Caki2 (cell line): ENCODE measurements at places on chromosomes 4 and X.
A peak's percentile ranks its signal among the peaks of the same experiment; 100 is the strongest.

- no peak for DNase-seq
Observed at GRCh38 chrX:31186693-31187338, 115.0 kb upstream of the FTHL17 start.

- no peak for DNase-seq
Observed at GRCh38 chrX:135384161-135384836, 37.4 kb upstream of the SMIM10L2A start.

GRCh38 chr4:152581536-152582160 is 45.8 kb upstream of the FBXW7 start:
- no peak for DNase-seq

DNA sequence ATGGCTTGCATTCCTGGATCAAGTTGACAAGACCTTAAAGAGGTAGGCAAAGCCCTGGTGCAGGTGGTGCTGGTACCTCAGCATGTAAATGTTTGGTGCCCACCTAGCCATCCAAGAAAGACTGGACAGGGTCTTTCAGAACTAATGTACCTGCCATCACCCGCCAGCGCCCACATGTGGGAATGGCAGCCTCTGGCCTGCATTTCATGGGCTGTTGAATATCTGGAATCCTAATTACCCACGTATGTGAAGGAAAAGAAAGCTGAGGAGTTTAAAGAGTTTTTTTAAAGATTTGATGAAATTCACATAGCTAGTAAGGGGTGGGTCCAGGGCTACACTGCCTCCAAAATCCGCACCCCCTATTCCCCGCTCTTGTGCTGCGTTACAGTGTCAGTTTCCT is 8.6 kb upstream of the CCDC149 start:
- DNase-seq: no peak

DNA sequence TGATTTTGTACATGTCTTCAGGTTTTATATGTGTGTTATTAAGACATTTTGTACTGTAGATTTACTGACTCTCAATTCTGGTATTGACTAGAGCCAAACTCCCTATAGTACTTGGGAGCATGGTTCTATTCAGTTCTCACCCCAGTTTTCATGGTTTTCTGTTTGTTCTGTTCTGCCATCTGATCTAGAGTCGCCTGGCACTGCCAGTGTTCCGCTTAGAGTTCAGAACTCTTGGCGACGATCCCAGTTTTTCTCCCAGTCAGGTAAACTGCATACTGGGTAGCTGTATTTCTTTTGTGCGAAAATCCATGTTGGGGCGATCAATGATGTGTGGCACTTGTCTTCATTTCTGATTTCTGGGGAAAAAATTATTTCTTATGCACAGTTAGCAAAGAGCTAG is 78.0 kb downstream of the PHOX2B start:
- DNase-seq: no peak

- no peak for DNase-seq
Observed at GRCh38 chr4:116953947-116954346, 131.4 kb downstream of the TRAM1L1 start.

- no peak for DNase-seq
Observed at GRCh38 chr4:184215709-184216328, 1.9 kb downstream of the ENPP6 start.

- DNase-seq: no peak
Observed at GRCh38 chr4:120855307-120856001, 67.1 kb downstream of the PRDM5 start.

DNA sequence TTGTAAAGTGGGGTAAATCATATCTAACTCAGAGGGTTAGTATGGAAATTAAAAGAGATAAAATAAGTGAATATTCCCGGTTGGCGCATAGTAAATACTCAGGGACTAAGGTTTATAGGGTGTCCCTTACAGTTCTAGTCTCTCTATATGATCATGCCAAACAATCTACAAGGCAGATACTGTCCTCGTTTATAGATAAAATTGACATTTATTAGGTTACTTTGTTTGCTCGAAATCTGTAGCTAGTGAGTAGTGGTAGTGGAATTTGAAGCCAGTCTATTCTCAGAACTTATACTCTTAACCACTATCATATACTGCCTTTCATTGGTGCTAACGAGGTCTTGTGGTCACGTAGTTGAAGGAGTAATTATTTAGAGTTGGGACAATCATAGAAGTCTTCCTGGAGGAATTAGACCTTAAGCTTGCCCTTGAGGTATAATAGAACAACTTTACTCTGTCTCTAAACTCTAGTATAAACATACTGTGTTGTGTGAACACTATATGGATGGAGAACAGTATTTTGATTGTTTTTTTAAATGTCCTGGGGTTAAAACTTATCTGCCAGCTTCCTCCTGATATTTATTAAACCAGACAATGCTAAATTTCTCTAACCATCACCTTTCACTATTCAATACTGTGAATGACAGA is 324.0 kb downstream of the STIM2 start:
- no peak for DNase-seq

DNA sequence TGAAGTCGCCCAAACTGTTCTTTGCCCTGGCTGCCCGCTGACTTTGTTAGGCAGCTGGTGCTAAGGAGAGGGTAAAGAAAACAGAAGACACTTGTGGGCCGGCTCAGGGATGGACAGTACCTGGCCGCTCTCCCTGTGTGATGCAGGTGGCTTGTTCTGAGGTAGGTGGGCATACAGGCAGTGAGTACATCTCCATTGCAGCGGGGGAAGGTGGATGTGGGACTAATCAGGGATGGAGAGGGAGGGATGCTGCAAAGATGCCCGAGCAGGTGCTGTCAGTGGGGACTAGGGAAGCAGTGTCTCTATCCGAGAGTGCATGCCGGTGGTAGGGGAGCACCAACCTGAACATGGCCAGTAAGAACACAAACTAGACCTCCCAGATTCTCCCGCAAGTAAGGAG is 67.0 kb downstream of the SORBS2 start:
- DNase-seq: no peak

- no peak for DNase-seq
Observed at GRCh38 chr4:99811850-99812249, 4.8 kb upstream of the DAPP1 start.

GRCh38 chr4:38242822-38243387 is 282.7 kb downstream of the PTTG2 start:
- no peak for DNase-seq

DNA sequence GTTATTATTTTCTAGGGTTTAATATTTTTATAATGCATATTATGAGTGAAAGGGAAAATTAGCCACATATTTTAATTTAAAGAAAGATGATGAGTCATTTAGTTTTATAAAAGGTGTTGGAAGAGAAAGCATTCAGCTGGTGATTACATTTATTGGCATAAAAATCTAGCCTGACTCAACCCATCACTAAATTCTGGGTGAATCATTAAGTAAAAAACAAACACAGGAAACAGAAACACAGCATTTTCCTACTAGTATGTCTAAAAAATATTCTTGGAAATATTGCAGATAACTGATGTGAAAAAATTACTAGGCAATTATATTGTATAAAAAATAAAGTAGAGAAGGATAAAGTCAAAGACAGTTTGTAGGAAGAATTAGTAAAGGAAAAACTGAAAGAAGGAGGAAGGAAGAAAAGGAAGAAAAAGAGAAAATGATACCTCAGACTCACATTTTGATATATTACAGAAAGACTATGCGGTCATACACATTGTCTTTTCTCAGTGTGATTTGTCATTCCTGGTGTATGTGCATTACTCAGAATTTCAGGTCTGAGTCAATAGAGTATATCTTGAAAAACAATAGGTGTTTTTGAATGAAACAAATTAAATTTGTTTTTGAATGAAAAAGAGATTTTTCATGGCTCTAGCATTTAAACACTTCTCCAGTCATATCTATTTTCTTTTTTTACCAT is 48.0 kb upstream of the SPOCK3 start:
- DNase-seq: no peak

DNA sequence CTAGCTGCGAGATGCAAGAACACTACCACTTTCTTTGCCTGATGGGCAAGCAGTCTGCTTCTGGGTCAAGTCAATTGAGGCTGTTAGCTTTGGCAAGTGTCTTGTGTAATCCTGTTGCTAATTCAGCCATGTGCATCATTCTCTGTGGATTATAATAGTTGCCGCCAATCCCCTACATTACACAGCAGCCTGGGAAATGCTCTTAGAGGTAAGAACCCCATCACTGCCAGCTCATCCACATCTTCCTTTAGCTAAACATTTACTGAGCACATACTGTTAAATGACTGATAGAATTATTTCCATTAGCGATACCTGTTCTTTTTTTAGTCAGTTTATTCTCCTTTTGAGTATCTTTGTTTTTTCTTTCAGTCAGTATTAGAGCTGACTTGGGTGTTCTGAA is 116.2 kb downstream of the CBR4 start:
- no peak for DNase-seq

DNA sequence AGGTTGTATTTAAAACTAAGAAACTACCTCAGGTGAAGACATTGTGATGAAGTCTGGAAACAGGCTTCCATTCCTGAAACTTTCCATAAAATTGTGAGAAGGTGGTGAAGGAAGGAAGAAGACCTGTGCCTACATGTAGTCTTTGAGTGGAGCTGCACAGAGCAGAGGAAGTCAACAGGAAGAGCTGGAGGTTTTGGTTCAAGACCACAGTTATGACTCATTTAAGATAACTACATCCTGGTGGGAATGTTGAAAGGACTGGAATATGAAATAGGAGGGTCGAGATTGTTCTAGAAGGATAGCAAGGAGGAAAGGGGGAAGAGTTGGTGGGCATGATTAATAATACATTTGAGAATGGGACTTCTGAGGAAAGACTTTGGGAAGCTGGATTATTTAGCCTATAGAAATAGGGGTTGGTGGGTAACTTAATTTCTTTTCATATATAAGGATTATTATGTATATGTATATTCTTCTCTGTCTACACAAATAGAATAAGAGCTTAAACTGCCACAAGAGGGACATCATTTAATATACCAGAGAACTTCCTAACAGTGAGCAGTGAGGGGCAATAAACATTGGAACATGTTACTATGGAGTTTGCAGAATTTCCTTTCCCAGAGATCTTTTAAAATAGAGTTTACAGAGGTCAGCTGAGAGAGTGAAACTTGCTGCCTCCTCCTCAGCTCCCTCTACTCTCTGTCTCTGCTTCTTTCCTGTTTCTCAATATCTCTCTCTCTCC is 23.5 kb downstream of the AWAT2 start:
- DNase-seq: no peak

DNA sequence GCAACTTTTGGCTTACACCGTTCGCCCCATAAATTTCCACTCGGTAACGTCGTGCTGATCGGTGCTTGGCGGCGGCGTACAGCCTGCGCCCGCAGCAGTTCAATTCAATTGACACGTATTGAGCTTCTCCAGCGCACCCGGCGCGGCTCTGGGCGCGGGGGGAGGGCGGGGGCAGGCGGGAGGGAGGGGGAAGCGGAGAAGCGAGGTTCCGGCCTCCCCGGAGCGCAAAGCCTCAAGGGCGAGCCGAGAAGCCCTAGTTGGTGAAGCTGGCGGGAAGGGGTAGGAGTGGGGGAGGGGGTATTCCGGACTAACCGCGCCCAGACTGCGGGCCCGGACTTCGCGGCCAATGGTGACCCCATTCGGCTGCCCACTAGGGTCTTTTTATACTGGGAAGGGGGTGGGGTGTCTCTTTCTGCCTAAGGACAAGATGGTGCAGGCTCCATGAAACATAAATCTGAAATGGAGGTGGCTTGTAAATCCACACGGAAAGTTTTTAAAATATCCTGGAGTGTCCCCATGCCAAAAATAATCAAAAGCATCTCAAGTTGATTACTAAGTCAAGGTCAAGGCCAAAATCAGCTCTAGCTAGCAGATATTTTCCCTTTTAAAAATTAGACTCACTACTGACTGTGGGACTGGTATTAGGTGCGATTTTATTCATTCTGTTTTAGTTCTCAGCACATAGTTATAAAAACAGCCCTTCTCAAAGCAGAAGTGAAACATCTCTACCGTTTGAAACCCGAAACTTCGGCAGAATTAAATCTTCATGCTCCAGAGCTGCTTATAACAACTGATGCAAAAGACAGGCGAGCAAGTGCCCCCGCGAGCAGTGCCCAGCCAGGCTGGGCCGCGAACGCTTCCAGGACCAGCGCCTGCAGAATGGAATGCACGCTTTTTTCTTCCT is 1.5 kb upstream of the BCOR start:
- DNase-seq: peak; percentile 46

DNA sequence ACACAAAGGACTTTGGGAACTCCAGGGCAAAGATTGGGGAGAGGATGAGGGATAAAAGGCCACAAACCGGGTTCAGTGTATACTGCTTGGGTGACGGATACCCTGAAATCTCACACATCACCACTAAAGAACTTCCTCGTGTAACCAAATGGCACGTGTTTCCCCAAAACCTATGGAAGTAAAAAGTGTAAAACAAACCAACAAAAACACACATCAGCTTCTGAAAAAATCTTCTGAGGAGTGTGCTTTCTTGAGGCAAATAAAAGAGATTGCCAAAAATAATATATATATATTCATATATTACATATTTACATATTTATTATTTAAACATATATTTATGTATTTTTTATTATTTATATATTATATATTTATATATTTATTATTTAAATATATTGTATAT is 3.9 kb downstream of the P2RY8 start:
- DNase-seq: no peak

- no peak for DNase-seq
Observed at GRCh38 chrX:55107911-55108310, 19.1 kb downstream of the PAGE2 start.

DNA sequence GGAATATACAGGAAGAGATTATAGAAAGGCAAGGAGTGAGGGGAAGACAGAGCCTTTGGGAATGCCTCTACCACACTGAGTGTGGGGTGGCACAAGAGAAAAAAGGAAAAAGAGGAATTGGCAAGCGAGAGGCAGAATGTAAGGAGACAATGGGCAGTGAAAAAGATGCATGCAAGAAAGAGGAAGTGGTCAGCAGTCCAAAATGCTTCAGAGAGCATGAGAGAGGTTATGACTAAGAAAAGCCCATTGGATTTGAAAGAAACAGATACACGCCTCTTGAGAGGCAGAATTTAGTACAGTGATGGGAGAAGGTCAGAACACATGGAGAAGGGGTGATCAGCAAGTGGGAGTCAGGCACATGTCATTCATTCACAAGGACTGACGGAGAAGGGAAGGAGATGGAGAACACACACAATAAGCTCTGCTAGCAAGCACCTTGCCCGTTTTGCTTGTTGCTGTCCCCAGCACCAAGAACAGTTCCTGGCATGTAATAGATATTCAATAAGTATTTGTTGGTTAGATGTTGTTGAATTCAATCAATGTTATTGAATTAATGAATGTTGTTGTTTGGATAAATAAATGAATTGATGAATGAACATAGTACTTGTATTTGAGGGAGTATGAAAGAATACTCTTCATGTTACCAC is 6.3 kb downstream of the DCHS2 start:
- DNase-seq: no peak
